ENCODE measurements at places on chromosomes 7 and 10. TPM values are rescaled to one million over a fixed set of nuclear protein-coding genes. Genes with fewer than 3 reads are reported as not detected.

GRCh38 chr7:15086862-15087261, 184.3 kb upstream of the DGKB start:
- no peak for DNase-seq

GRCh38 chr7:39951226-39952194, 1.5 kb downstream of the CDK13 start:
- no peak for DNase-seq

DNA sequence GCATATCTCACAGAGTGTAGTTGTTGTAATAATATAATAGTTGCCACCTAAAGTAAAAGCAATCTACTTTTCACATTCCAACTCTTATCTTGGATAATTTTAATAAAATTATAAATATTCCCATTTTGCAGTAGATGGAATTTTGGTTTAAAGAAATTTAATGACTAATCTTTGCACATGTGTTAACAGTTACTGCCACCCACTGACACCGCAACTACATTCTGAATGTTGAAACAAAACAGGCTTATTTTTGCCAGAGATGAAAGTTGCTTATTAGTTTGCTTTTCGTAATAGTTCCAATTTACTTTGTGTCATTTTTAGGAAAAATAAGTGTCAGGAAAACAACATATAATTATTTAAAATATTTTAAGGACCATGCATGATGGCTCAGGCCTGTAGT, 557.5 kb upstream of the PCDH15 start:
- DNase-seq: no peak

Gene NKX2-3
- total RNA-seq: not detected

DNA sequence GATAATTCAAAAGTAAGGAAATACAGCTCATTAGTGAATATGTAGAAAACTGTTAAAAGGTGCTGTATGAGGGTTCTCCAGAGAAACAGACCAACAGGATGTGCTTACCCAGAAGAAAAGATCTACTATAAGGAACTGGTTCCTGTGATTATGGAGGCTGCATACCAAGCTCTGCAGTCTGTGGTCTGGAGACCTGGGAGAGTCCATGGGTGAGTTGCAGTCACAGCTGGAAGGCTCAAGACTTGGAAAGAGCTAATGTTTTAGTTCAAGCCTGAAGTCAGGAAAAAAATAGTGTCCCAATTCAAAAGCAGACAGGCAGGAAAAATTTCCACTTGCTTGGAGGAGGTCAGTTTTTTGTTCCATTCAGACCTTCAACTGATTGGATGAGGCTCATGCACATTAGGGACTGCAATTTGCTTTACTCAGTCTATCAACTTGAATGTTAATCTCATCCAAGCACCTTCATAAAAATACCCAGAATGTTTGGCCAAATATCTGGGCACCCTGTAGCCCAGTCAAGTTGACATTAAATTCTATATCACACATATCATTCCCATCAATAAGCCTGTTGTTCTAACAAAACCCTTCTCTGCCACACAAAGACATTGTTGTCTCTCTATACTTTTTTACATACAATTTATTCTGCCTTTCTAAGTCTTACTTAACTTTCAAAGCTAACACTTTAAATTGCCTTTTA, 197.9 kb upstream of the KLF6 start:
- DNase-seq: no peak

DNA sequence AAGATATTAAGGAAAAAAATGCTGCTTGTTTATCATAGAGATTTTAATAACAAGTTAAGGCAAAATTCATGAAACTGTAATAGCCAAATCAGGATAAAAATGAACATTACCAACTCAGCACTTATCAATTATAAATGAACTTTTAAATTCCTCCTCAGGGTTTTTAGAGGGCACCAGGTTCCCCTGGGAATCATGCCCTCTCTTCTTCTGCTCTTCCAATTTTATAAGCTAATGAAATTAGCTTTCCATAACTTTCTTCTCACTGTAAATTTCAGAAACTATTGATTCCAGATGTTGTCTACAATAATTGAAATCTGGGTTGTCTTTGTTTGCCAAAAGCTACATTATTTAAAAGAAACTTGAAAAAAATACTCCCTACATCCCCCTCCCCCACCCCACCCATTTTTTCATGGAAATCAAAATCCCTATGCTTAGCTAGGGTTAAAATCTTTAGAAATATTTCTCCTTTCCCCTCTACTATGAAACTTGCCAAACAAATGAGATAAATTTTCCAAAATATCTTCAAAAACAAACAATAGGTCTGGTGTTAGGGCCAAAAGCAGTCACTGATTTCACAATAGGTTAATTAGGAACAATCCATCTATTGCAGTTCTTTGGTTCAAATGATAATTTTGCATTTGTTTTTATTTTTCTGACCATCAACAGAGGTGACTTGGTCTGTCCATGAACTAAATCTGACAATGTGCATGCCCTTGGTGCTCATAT, 187.7 kb downstream of the DOCK4 start:
- no peak for DNase-seq

DNA sequence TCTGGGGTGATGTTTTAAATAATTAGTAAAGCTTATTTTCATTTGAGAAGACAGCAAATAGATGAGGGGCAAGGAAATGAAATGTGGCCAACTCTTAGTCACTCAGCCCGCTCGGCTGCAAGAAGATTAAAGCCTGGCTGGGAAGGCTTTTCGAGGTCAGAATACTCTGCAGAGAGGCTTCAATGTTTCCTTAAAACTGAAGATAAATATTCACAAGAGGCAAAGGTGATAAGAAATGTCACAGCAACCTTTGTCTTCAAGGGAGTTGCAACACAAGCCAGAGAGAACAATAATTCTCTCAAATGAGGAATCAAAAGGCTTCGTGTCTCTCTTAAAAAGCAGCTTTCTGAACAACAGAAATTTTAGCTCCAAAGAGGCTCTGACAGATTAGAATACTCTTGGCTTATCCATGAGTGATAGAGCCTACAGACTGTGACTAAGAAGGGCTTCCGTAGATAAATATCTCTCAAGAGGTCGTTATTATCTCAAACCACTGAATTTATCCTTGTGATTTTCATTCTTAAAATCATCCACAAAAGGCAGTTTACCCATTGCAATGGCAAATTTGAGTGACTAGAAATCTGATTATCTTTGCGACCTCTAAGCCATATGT, 92.5 kb downstream of the KLF6 start:
- no peak for DNase-seq

Gene CRYGN
- 0.84 TPM for total RNA-seq

Gene SPDYE6
- total RNA-seq: not detected

Gene FGFR2
- total RNA-seq: 8.9 TPM

DNA sequence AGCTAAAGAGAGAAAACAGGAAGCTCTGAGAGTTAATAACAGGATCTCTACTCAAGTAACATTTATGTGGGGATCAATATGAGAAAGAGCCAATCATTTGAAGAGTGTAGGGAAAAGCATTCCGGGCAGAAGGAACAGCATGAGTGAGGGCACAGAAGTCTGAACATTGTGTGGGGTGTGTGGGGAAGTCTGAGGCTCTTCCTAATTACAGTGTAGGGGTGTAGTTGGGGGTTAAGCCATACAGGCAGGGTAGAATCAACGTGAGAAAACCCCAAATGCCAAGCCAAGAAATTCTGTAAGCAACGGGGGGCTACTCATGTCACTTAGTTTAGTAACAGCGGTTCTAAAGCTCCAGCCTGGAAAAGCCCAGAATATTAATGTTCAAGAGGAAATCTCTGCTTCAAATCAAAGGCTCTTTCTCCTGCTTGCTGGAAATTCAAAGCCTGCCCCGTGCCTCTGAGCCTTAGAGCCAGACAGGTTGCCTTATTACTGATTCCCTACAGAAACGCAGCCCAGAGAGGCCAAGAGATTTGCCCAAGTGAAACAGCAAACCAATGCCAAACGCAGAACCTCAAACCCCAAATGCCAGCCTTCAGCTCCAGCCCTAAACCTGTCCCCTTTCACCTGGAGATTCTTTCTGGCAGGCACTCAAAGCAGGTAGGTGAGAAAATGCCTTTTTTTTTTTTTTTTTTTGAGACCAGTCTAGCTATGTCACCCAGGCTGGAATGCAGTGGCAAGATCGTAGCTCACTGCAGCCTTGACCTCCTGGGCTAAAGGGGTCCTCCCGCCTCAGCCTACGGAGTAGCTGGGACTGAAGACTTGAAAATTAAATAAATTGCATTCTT, 36.1 kb downstream of the DNAJB12 start:
- DNase-seq: no peak

DNA sequence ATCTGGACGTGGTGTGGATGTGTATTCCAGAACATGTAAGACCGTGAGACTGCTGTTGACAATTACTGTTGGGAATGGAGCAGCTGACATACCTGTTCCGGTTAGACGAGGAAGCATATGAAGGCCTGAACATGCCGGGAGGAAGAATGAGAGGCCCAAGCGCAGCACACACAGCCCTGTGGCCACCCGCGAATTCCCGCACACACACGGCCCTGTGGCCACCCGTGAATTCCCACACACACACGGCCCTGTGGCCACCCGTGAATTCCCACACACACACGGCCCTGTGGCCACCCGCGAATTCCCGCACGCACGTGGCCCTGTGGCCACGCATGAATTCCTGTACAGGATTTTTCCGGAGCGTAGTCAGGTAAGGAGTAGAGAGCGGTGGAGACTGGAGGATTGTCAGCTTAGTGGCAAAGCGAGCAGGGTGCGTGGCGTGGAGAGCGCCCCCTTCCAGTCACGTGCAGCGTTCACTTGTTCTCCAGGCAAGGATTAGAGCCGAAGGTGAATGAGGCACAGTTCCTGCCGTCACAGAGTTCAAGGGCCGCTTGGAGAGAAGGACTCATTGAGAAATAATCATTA, 9.5 kb upstream of the SUN1 start:
- DNase-seq: no peak

- no peak for DNase-seq
These were observed 324.4 kb downstream of the GRID1 start for GRCh38 chr10:86042161-86042560.

Gene UTF1
- not detected for total RNA-seq

Gene GRM3
- not detected for total RNA-seq

Gene SKIDA1
- total RNA-seq: 1.5 TPM

GRCh38 chr10:89373916-89374711, 3.7 kb upstream of the IFIT1B start:
- DNase-seq: peak; percentile 79

All from kidney epithelial cell (primary cell).